ENCODE measurements at places on chromosomes 5 and 9.

DNA sequence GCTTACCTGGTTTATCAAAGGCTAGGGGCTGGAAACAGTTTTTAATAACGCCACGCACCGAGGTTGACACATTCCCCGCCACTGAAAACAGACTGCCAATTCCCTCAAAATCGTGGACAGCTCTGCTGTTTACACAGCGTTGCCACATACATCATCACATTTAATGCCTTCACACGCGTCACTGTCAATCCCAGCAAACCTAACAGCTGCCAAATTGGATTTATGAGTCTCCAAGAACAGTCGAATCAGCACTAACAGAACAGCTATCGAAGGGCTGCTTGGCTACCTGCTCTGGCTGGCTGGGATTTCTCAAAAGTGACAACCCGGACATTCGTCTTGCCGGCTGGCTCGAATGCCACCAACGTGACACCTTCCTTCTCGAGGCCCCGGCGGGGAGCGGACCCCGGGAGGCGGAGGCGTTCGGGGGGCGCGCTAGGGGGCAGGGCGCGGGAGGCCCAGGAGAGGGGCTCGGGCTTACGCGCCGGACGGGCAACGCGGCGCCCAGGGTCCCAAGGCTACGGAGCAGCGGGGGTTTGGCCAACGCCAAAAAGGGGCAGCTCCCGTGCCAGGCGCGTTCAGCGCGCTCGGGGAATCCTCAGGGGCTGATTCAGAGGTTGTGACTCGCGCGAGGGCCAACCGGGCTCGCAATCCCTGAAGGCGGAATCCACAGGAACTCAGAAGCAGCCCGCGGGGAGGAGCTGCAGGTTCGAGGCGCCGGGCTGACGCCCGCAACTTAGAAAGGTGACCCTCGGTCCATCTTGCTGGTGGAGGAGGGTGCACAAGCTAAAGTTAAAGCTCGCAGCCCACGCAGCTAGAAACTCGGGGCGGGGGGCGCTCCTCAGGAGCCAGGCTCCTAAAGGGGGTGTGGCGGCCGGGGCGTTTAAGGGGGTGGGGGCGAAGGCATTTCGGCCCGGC is 1.2 kb downstream of the CDC14B start:
- no peak for DNase-seq

DNA sequence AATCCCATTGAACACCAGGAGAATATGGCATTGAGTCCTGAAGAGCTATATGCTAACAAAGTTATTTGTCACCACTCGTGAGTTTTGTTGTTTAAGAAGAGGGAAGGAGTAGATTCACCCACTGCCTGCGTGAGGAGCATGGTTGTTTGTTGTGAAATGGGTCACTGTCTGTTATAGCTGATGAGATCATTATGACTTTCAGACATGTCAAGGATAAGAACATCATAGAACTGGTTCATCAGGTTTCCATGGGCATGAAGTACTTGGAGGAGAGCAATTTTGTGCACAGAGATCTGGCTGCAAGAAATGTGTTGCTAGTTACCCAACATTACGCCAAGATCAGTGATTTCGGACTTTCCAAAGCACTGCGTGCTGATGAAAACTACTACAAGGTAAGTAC is 76.9 kb downstream of the SYK start:
- DNase-seq, result no peak

DNA sequence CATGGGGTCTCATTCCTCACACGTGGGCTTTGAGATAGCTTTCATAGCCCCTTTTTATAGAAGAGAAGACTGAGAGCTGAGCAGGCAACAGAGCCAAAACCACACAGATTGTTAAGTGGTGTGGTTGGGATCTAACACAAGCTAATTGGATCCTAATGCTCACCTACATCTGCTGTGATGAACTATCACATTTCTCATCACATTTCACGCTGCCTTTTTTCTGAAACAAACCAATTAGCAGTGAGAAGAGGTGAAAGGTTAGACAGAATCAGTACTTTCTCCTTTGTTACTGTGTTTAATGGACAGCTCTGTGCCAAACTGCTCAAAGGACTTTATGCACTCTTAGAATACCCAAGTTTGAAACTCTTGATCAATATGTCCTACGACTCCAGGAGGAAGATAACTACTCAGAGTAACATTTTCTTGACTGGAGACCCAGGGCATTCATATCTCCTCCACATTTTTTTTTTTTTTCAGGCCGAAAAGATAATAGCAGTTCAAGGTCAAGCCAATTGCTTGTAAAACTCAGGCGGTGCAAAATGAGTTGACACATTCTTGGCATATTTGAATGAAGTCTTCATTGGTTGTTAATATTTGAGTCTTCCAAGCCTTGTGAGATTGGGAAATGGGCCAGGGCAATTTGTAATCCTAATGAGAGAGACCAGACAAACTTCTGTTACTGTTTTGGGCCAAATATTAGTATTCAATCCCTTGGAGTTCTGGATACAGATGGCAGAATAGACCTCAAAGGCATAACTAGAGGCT is 138.4 kb downstream of the KCTD16 start:
- DNase-seq, result peak; percentile 61

DNA sequence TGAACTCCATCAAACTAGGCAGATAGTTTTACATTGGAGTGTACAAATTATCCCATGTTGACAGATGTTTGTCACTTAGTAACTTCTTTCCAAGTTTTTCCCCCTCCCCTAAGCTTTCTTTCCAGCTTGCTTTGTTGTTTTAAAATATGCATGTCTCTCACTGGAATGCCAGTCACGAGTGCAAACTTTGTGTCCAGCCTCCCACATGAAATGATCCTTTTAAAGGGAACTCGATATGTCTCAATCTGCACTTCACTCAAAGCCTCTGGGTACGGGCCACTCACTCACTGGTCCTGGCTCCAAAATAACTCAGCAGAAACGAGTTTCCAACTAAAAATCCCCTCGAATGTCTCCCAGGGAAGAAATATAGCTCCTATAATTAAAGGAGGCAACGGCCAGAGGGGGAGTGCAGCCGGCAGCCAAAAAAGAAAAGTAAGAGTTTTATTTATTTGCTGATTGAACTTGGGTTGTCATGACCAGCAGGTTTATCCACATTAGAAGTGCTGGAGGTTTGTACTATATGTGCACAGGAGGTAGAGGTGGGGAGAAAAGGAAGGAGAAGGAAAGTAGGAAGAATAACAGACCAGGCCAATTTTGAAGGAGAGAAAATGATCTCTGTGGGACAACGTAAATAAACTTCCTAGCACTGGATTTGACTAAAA is 17.5 kb downstream of the NR2F1 start:
- DNase-seq, result no peak

- DNase-seq, result no peak
These were observed 117.0 kb downstream of the PCSK1 start for GRCh38 chr5:96316017-96316416.

DNA sequence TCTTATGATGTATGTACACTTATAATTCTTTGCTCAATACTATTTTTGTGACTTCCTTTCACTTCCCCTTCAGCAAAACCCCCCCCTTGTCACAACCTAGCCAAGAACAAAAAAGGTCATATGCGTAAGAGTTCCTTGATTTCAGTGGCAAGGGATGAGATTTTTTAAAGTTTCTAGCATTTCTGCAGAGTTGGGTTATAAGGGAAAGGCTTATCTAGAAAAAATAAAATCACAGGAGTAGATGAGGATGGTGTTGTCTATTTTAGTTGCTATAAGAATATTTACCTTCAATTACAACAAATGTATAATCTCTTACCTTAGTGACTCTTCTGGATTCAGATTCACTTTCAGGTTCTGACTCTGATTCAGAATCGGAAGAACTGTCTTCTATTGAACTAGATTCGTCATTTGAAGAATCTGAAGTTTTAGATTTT is 184.6 kb downstream of the AP3B1 start:
- no peak for DNase-seq

- no peak for DNase-seq
These were observed 18.4 kb downstream of the LSM11 start for GRCh38 chr5:157761690-157762621.

- DNase-seq, result no peak
These were observed 70.1 kb upstream of the NXNL2 start for GRCh38 chr9:88464851-88465250.

GRCh38 chr9:98801969-98802371 is 5.5 kb upstream of the GALNT12 start:
- no peak for DNase-seq

DNA sequence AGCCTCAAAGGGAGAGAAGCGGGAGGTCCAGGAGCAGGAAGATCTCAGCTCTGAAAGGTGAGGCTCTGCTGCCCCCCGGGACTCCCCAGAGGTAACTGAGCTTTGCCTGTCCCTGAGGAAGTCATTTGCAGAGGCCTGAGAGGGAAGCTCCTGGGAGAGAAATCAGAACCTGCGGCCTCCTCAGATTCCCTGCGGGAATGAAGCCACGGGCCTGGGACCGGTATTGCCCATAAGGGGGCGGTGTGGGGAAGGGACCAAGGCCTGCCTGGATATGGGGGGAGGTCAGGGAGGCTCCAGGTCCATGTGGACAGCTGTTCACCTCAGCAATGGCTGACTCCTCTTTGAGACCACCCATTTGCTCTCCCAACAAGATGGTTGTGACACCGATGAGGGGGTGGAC is 1.3 kb downstream of the SPATA31E1 start:
- no peak for DNase-seq

DNA sequence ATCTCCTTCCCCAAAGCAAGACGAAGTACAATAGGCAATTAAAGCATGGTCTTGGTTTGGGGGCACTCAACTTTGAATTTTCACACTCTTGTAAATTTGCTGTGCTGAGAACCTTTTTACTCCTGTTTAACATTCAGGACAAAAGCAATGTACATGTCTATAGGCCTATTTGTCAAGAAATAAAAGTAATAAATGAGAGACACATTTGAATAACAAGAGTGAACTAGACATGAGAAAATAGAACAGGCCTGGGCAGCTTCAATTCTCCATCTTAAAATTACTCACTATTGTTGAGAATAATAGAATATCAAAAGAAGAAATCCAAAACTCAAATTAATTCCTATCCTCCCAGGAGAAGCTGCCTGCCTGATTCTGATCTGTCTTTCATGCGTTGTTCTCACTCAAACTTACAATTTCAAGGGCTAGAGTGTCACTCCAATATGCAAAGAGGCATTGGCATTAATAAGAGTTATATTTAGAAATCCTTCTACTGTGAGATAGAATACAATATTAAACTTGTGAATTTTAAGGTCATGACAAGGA is 192.9 kb upstream of the CCNG1 start:
- DNase-seq, result no peak

DNA sequence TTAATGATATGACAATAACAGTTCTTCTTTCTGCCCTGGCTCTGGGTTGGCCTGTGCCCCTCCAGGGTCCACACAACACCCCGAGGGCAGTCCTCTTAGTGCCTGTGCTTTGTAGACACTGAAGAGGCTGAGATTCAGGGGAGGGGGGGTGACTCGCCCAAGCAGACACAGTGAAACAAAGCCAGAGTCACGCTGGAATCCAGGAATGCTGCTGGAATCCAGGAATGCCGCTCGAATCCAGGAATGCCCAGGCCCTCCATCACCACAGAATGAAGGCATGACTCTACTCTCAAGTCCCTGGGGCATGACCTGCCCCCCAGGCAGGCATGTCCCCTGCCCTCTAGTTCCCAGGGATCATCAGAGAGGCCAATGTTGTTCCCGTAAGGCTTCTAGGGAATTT is 73.1 kb downstream of the LRSAM1 start:
- no peak for DNase-seq

GRCh38 chr9:120562861-120563443 is 17.0 kb downstream of the CDK5RAP2 start:
- no peak for DNase-seq

GRCh38 chr9:132479733-132480132 is 69.7 kb downstream of the CFAP77 start:
- no peak for DNase-seq

- no peak for DNase-seq
These were observed 16.1 kb upstream of the CRB2 start for GRCh38 chr9:123339666-123340510.

- no peak for DNase-seq
These were observed 709 bp upstream of the SYNPO start for GRCh38 chr5:150639751-150640150.

DNA sequence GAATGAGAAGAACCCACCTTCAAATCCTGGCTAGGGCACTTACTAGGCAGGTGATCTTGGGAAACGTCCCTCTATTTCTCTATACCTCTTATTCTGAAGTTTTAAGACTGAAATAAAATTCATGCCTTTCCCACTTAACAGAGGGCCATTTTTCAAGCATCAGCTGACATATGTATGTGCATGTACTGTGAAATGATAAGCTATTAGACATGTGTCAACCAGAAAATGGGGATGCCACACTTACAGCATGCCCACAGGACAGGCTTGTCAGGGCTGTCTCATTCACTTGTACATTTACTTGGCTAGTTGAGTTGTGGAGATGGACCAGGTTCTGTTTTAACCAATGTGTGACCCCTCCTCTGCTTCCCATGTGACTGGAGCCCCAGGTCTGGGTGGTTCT is 78.5 kb downstream of the C9orf152 start:
- DNase-seq, result no peak

DNA sequence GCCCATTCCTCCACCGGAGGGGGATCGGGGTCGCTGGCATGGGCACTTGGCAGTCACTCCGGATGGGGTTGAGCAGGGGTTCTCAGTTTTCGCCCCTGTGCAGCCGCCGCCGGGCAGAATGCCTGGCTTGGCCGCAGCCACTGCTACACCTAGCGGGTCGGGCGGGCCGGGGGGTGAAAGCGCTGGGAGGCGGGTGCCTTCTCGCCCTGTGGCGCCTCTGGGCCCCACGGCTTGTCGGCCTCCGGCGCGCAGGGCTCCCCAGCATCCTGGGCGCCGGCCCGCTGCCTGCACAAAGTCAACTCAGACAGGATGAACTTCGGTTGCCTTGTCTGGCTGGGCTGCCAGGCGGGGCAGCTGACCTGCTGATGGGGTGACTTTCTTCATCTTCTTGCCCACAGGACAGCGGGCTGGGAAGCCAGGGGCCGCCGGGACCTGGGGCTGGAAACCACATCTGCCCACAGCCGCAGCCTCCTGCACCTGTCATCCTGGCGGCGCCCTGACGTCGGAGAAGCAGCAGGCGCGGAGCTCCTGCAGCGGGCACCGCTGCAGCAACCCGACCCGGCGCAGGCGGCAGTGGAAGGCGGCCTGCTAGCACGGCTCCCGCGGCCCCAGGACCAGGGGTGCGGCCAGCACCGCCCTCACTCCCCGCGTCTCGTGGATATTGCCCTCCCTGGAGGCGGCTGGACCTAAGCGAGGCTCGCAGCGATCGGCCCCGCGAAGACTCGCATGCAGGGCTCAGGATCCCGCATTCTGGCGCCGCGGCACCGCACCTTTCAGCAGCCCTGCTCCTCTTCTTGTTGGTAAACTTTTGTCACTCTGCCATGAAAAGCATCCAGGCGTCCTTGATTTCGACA is 1.3 kb upstream of the ANKRD18A start:
- no peak for DNase-seq

- no peak for DNase-seq
These were observed 978.8 kb upstream of the DMAC1 start for GRCh38 chr9:8778356-8778755.

DNA sequence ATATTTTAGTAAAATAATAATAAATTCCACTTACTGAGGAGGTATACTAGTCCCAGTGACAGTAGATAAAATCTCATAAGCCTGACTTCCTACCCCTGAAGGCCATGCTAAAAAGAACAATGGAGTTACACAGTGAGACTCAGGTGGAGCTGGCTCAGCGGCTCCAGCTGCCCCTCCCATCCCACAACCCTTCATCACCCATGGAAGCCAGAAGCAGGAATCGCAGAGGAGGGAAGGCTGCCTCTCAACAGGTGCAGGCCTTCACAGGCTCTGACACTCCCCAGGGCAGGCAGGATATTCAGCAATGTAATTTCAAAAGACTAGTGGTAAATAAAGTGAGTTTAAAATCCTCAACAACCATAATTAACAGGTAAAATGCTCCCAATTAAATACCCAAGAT is 67.5 kb downstream of the FANCC start:
- no peak for DNase-seq
